ENCODE measurements at places on chromosomes 1 and 21.

- DNase-seq: no peak
Measured at GRCh38 chr1:30803562-30803961, 46.0 kb upstream of the LAPTM5 start.

- DNase-seq: no peak
Measured at GRCh38 chr1:95382000-95382786, 148.2 kb downstream of the RWDD3 start.

GRCh38 chr21:35911412-35912191 is 148.7 kb downstream of the SETD4 start:
- no peak for DNase-seq

- DNase-seq: no peak
Measured at GRCh38 chr1:224116131-224116530, 2.2 kb downstream of the FBXO28 start.

GRCh38 chr1:29683472-29683871 is 447.1 kb downstream of the PTPRU start:
- DNase-seq: no peak

- DNase-seq: no peak
Measured at GRCh38 chr21:39984286-39984991, 117.2 kb downstream of the PCP4 start.

GRCh38 chr21:37828556-37828955 is 87.7 kb downstream of the KCNJ6 start:
- no peak for DNase-seq

GRCh38 chr21:36428761-36429432 is 43.7 kb downstream of the CHAF1B start:
- no peak for DNase-seq

DNA sequence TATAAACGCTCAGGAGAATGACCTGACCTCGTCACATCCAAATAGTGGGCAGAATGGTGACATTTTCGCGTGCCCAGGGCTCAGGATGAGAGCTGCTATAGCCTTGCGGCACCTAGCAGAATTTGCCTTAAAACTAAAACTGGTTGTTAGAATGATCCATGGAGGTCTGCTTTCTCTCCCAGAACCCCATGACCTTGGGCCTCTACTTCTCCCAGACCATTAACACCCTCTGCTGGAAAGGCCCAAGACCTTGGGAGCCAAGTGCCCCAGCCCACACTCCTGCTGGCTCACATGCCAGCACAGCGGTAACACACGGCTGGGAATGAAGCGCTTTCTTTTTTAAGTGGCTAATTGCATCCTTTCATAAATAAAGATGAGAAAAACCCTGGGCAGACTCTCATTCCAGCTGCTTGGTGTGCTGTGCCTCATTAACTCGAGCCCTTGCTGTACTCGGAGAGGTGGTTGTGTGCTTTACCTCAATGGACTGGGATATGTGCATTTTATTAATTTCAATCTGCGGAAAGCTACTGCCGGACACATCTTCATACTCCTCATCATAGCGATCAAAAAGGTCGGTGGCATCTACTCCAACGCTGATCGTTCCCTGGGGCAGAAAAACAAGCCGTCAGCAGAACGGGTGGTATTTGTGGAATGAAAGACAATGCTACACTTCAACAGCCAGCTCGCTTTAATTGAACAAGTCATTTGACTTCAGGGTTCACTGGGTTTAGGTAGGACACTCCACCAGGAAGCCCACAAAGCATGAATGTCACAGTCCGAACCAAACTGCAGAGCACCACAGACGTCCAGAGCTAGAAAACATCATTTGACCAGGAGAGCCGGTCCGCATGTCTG is 29.0 kb downstream of the THAP3 start:
- DNase-seq: no peak

GRCh38 chr1:207981976-207982375 is 71.1 kb upstream of the CD34 start:
- DNase-seq: no peak

GRCh38 chr1:85894651-85895050 is 186.4 kb upstream of the ZNHIT6 start:
- no peak for DNase-seq

- DNase-seq: no peak
Measured at GRCh38 chr1:215776336-215776735, 209.2 kb downstream of the KCTD3 start.

Data from stimulated activated CD4-positive, alpha-beta T cell treated with anti-CD3 and anti-CD28 coated beads, TNF-alpha, amount 100 ng/mL, for 1 hour (primary cell).